Non-pigmented ciliary epithelial cell (primary cell): ENCODE measurements at places on chromosomes 4 and X.

- DNase-seq: no peak
These were observed 125.9 kb upstream of the KLHL4 start for GRCh38 chrX:87391742-87392141.

GRCh38 chr4:142801966-142802365, 44.1 kb downstream of the INPP4B start:
- DNase-seq: no peak

GRCh38 chr4:110152386-110152785, 46.0 kb downstream of the ELOVL6 start:
- DNase-seq: no peak

GRCh38 chr4:8157496-8157895, 1.1 kb downstream of the ABLIM2 start:
- no peak for DNase-seq
